ENCODE measurements at places on chromosomes 16 and 17.

DNA sequence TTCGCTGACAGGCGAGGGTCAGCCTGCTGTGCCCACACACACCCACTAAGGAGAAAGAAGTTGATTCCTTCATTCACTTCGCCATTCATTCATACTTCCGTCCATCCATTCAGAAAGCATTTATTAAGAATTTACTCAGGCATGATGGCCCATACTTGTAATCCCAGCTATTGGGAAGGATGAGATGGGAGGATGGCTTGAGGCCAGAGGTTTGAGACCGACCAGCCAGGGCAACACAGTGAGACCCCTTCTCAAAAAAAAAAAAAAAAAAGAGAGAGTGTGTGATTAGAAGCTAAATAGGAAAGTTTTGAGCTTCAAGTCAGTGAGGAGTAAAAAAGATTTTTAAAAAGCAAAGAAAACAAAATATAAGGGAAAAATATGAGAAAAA is 8.7 kb downstream of the CES2 start:
- DNase-seq, result no peak

GRCh38 chr16:1127971-1128715 is 24.8 kb upstream of the CACNA1H start:
- DNase-seq, result no peak

DNA sequence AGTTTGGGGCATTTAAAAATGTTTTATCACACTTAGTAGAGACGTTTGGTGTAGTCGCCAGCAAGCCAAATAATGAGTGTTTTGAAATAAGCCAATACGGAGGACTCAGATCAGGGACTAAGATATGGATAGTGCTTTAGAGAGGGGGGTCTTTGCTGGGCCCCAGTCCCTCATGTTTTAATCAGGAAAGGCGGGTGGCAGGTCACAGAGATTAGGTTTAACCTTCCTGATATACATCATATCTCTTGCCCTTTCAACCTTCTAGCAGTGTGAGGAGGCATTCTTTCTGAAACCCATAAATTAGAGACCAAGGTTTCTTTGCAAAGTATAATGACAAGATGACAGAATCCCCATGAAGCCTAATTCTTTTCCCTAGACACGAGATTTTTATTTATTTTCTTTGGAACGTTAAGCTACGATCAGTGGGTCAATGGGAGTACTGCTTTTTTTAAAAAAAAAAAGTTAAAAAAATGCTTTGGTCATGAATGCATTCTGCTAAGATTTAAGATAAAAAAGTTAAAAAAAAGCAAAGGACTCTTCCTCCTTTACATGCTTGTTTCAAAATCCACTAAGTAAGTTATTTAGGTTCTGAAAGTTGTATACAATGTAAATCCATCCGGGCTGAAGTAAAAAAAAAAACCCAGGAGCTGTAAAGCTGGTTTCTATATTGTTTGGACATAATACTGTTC is 572.1 kb upstream of the SALL1 start:
- DNase-seq, result no peak

DNA sequence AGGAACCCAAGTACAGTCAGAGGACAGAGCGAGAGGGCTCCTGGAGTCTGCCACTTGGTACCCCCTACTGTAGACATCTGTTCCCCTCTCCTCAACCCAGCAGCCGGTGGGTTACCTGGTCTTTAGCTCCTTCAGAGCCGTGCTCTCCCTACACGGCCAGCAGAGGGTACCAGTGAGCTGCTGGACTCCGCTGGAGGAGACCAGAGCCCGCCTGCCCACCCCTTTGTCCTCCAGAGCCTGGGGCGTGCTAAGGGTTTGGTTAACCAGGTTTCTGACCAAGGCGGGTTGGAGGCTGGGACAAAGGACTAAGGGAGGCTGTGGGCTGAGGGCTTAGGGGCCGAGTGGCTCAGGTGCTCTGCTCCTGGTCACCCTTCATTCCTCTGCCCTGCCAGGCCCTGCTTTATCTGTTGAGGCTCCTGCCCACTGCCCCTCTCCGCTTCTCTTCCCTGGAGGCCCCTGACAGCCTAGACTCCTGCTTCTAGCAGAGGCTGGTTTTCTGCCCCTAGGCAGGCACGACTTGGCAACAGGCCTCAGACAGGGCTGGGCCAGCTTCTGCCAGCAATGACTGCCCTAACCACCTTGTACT is 2.7 kb upstream of the HSD11B2 start:
- no peak for DNase-seq

- DNase-seq, result no peak
These were observed 4.2 kb upstream of the ATXN7L3 start for GRCh38 chr17:44203731-44204440.

GRCh38 chr17:37608351-37609169 is 658 bp downstream of the SYNRG start:
- DNase-seq, result no peak

DNA sequence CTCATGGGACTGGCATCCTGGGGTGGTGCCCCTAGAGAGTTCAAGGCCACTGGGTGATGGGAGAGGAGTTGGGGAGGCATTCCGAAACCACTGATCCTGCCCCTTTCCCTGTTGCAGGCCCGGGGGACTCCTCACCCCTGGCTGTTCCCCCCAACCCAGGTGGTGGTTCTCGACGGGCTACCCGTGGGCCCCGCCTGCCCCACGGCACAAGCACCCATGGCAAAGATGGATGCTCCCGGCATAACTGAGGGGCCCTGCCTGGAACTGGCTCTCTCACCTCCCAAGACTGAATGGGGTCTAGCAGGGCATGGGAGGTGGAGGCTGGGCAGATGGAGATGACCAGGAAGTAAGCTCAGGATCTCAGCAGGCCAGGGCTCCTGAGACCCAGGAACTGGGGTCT is 6.6 kb downstream of the BTBD17 start:
- no peak for DNase-seq

- peak; percentile 57 for DNase-seq
These were observed at the start of gene SMIM5 for GRCh38 chr17:75632863-75633485. Gene SMIM5, plus strand, starts transcription at chr17:75633434. Its CDS starts 6,768 bp downstream, at chr17:75640202.

GRCh38 chr16:81696961-81697615 is 82.0 kb upstream of the PLCG2 start:
- DNase-seq, result peak; percentile 12
